ENCODE measurements at places on chromosomes 1 and 21.

DNA sequence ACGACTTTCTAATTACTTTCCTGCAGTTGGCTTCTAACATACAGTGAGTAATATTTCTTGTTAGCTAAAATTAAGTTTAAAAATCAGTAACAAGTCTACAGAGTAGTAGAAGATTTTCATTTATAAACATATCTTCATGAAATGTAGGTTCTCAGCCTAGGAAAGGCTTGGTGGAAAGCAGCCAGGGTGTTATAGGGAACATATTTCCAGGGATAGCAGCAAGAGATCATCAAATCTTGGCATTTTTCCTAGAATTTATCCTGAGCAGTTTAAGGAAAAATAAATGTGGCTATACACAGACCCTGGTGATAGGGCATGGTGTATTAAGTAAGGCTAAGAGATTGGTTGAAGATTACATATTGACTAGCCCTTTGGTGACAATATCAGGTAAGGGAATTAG, 203.5 kb upstream of the NEGR1 start:
- peak; percentile 12 for DNase-seq

DNA sequence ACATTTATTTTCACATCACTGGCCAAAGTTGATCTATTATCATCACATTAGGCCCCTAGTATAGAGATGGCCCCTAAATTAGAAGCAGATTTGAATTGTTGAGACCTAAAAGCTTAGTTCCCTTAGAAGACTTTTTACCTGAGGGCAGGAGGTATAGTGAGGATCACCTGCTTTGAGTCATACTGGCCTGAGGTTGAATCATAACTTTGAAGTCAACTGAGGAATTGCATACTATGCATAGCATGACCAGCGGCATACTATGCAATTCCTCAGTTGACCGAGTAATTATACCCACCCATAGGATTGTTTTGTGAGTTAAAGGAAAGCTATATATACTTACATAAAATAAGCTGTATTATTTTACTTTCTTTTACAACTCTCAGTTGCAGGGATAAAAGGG, 50.3 kb upstream of the DPH5 start:
- DNase-seq = no peak

GRCh38 chr21:30104241-30104640, 62.4 kb downstream of the CLDN17 start:
- DNase-seq = no peak

GRCh38 chr1:5819391-5820025, 172.7 kb downstream of the NPHP4 start:
- DNase-seq = no peak

DNA sequence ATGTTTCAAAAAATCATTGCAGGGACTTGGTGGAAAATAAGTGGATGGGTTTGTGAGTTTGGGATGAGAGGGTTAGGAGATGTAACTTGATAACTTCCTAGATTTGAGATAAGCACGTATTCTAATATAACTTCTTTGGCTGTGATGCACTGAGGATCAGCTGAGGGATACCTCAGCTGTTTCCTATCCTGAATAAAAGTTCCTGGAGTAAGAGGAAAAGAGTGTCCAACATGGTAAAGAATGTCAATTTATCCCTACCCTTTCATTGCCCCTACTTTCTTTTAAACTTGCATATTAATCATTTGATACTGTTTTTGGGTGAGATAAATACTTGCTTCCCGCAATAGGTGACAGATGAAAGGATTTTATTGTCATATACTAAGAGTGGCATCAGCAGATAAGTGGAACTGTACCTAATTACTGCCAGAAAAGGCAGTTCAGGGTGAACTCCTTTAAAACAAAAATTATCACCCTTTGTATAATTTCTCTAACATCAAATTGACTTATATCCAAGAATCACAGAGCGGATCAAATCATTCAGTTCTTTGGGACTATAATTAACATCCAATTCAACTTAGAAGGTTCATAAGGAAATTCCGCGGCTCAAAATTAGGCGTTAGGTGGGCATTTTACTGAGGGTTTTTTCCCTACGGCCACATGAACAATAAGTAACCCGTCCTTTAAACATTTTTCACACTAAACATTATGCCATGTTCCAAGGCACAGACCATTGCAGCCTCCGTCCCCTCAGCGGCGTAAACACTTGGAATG, 1.4 kb upstream of the SUCO start:
- no peak for DNase-seq

GRCh38 chr21:25405984-25406383, 201.3 kb downstream of the MRPL39 start:
- no peak for DNase-seq

- no peak for DNase-seq
These were observed 231.7 kb upstream of the AJAP1 start for GRCh38 chr1:4422504-4423289.

- DNase-seq = no peak
These were observed 517.6 kb upstream of the ADGRL4 start for GRCh38 chr1:79524126-79524525.
